ENCODE measurements at places on chromosomes 6 and 20.
A peak's percentile ranks its signal among the peaks of the same experiment; 100 is the strongest.

GRCh38 chr6:151073701-151074100, 166.1 kb upstream of the AKAP12 start:
- no peak for DNase-seq

DNA sequence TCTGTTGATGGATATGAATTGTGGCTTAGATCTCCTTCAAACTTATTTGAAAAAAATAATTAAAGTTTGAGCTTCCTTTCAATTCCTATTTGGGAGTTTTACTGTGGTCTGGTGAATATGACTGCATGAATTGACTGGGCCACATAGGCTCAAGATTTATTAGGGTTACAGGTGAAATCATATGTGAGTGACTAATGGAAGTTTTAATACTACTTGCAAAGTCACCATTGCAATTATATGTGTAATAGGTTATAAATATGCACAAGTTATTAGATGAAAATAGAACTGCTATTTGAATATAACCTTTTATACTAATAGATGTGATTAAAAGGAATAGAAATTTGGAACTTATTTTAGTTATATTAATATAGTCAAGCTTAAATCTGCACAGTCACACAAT, 712.1 kb upstream of the MMS22L start:
- DNase-seq: no peak

DNA sequence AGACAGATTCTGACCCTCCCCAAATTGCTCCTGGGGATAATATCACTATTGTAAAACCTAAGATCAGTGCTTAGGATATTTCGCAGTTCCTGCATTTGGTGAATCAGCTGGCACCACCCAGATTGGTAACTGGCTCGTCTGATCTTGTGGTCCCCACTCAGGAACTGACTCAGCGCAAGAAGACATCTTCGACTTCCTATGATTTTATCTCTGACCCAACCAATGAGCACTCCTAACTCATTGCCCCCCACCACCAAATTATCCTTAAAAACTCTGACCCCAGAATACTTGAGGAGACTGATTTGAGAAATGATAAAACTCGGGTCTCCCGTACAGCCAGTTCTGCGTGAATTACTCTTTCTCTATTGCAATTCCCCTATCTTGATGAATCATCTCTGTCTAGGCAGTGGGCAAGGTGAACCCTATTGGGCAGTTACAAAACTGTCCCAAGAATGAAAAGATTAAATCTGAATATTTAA, 55.7 kb upstream of the PRND start:
- peak; percentile 45 for DNase-seq

GRCh38 chr6:6980999-6981597, 126.7 kb upstream of the RREB1 start:
- DNase-seq: no peak

DNA sequence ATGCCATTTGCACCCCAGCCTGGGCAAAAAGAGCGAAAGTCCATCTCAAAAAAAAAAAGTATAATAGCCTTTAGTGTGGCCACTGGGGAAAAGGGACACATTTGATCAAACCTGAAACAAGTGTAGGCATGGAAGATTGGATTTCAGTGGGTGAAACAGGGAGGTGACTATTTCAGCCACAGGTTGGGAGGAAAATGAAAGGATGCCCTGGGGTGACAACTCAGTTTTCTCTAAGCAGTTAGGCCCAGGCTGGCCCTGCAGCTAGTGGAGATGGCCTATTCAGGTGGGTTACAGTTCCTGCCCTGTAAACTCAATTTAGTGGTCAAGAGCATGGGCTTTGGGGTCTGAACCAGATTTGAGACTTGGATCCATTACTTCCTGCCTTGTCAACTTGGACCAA, 36.4 kb downstream of the SPATA2 start:
- no peak for DNase-seq

- DNase-seq: no peak
Observed at GRCh38 chr20:47545499-47545898, 43.8 kb downstream of the NCOA3 start.

GRCh38 chr6:32146287-32146686, 5.5 kb downstream of the PRRT1 start:
- no peak for DNase-seq

DNA sequence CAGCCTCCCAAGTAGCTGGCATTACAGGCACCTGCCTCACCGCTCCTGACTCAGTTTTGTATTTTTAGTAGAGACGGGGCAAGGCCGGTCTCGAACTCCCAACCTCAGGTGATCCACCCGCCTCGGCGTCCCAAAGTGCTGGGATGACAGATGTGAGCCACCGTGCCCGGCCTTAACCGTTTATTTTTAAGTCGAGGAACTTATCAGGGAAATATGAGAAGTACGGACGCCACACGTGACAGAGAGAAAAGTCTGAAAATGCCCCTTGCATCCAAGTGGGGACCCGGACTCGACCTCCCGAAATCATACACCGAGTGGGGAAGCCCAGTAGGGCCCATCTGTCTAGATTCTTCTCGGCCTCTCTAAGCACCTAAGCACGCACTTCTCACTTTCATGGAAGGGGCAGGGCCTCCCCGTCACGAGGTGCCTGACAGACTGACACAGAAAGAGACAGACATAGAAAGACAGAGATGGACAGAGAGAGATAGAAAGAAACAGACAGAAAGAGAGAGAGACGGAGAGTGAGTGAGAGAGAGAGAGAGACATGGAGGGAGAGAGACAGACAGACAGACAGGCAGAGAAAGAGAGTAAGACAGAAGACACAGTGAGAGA, 756.5 kb upstream of the DEFB115 start:
- DNase-seq: no peak

DNA sequence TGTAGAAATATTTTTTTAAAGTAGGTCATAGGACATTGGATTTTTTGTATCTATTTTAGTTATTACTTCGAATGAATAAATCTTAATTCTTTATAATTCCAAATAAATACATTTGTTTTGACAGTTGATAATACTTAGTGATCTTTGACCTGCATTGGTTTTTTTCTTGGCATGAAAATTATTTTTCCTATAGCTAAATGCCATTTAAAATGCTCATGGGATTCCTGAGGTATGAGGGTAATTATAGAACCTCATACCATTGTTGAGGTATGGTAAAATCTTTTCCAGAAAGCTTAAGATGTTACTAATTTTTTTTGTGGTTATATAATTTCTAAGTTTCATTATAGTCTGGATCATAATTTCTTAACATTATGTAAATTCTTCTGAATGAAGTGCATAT, 8.3 kb downstream of the PM20D2 start:
- DNase-seq: no peak

- no peak for DNase-seq
Observed at GRCh38 chr20:59603781-59604541, at the start of gene PHACTR3. PHACTR3 (plus strand) TSS chr20:59604540; CDS start chr20:59605015, 475 bp downstream.

GRCh38 chr6:124436803-124437202, 525.4 kb upstream of the RNF217 start:
- no peak for DNase-seq

- DNase-seq: no peak
Observed at GRCh38 chr6:126947070-126947469, 171.4 kb upstream of the RSPO3 start.

GRCh38 chr6:63985223-63985622, 349.6 kb downstream of the PHF3 start:
- DNase-seq: no peak

- no peak for DNase-seq
Observed at GRCh38 chr20:48526936-48527335, 300.9 kb downstream of the PREX1 start.

DNA sequence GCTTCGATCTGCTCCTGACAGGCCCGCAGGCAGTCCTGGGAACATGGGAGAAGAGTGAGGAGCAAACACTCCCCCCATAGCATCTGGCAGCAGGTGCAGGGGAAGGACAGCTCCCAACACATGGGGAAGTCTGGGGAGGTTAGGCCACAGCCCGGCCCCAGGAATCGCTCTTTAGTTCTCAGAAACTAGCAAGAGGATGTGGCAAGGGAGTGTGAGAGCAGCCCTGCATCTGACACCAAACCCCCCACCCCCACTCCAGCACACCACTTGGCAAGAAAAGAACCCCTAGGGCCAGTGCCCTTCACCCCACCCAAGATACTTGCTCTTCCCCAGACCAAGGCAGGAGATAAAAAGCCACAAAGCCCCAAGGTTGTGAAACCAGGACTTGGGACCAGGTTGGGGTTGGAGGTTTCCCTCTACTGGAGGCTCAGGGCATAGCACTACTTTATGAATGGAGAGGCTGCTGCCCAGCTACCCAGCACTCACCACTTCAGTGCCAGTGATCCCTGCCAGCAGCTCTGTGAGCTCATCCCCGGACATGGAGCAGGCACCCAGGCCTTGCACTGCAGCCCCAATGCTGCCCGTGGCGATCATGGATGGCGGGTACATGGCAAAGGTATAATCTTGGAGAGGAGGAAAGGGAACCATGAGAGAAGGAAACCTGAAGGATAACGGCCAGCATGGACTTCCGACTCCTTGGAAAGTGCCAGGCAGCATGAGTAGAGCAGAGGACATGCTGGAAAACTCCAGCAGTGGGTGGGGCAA, 5.4 kb downstream of the CCND3 start:
- DNase-seq: peak; percentile 55

GRCh38 chr6:118704915-118705314, 53.5 kb upstream of the CEP85L start:
- DNase-seq: no peak

- no peak for DNase-seq
Observed at GRCh38 chr6:16982807-16983206, 119.0 kb upstream of the STMND1 start.

DNA sequence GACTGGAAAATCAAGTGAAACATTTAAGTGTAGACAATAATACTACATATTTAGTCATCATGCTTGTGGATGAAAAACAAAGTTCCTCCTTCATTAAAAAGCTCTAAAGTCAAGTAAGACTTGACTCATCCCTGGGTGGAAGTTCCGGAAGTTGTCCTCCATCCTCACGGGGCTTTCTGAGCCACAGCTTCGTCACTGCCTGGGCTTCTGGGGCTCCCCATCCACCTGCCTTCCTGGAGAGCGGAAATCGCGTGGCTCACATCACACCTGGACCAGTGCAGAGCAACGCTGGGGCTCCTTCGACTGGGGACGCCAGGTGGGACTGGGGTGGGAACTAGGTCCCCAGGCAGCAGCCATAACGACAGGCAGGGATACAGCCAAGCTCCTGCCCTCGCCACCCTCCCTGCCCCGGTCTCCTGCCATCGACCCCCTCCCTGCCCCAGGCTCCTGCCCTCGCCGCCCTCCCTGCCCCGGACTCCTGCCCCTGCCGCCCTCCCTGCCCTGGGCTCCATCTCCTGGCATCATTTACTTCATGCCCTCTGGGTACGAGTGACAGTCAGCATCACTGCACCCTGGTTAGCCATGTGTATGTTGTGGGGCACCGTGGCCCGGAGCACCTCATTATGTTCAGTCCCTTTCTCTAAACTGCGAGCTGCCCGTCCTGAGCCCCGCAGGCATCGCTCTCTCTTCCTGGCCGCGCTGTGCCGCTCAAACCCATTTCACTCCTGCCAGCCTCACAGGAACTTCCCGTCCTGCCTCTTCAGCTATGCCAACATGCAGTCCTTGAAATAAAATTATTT, 12.9 kb downstream of the THBS2 start:
- DNase-seq: no peak

GRCh38 chr6:137693711-137694110, 173.3 kb upstream of the TNFAIP3 start:
- DNase-seq: no peak

DNA sequence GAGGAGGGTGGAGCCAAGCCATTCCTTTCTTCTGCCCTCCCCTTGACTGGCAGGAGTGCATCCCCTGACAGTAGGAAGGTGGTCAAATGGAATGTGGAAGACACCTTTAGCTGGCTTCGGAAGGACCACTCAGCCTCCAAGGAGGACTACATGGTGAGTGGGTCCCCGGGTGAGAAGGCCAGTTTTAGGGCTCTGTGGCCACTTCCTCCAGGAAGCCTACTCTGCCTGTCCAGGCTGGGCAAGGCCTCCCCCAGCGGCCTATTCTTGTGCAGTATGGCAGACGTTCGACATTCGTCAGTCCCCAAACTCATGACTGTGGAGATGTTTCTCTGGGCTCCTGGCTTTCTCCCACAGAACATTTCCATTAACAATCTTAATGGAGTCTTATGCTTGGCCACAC, 9.1 kb downstream of the PCIF1 start:
- no peak for DNase-seq

- DNase-seq: no peak
Observed at GRCh38 chr6:100553243-100553642, 88.5 kb upstream of the SIM1 start.

DNA sequence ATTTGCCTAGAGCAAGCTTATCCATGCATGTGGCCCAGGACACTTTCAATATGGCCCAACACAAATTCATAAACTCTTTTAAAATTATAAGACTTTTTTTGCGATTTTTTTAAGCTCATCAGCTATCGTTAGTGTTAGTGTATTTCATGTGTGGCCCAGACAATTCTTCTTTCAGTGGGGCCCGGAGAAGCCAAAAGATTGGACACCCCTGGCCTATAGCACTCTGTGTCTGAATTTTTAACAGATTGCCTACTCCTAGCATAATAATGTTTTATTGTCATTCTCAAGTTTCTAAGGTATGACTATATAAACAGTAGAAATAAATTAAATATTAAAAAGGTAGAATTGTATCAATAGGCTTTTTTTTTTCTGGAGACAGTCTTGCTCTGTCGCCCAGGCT, 48.6 kb upstream of the LOC128125822 start:
- DNase-seq: no peak

GRCh38 chr20:39453890-39454289, 491.7 kb downstream of the DHX35 start:
- DNase-seq: no peak

DNA sequence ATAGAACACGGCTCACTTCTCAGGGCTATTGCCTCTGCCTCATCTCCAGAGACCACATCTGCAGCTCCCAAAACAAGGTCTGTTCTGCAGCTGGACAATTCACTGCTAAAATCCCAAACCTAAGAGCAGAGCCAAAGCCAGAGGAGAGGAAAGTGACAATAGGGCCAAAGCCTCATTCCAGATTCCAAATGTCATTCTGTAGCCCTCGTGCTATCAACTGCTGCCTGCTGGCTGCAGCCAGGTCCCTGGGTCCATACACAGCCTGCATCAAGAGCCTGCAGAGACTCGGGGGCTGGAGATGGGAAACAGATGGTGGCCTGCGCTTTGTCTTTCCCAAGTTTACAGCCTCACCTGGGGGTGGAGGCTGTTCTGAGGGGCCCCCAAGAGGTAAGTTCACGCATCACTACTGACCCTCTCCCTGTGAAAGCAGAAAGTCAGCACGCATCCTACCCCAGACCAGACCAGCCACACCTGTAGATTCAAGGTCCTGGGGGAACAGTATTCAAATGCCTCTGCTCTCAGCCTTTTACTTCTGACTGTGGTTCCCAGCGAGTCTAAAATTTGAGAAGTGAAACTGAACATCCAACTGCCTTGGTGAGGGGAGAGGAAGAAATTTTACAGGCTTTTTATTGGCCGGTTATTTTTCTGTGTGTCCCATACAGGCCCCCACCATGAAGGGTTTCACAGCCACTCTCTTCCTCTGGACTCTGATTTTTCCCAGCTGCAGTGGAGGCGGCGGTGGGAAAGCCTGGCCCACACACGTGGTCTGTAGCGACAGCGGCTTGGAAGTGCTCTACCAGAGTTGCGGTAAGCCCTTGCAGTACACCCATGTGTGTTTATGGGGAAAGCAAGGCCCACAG, at the start of gene LY86:
Gene LY86, plus strand, starts transcription at position 657 of the 860 bp plus-strand sequence. Its CDS starts 15 bp downstream, at position 672.
- no peak for DNase-seq

- no peak for DNase-seq
Observed at GRCh38 chr6:16746401-16746800, 14.9 kb downstream of the ATXN1 start.

GRCh38 chr20:15840636-15841301, 732.5 kb downstream of the KIF16B start:
- DNase-seq: no peak
